ENCODE measurements at places on chromosomes 3 and 15.

DNA sequence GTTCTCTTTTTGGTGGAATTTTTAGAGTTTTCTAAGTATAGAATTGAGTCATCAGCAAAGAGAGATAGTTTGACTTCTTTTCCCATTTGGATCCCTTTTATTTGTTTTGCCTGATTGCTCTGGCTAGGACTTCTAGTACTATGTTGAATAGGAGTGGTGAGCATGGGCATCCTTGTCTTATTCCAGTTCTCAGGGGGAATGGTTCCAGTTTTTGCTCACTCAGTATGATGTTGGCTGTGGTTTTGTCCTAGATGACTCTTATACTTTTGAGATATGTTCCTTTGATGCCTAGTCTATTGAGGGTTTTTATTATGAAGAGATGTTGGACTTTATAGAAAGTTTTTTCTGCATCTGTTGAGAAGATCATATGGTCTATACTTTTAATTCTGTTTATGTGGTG is 72.5 kb downstream of the TNFAIP8L3 start:
- DNase-seq: no peak

GRCh38 chr3:164641071-164641470 is 437.2 kb downstream of the SI start:
- DNase-seq: peak; percentile 3

GRCh38 chr3:64138046-64138445 is 87.2 kb downstream of the PRICKLE2 start:
- no peak for DNase-seq

DNA sequence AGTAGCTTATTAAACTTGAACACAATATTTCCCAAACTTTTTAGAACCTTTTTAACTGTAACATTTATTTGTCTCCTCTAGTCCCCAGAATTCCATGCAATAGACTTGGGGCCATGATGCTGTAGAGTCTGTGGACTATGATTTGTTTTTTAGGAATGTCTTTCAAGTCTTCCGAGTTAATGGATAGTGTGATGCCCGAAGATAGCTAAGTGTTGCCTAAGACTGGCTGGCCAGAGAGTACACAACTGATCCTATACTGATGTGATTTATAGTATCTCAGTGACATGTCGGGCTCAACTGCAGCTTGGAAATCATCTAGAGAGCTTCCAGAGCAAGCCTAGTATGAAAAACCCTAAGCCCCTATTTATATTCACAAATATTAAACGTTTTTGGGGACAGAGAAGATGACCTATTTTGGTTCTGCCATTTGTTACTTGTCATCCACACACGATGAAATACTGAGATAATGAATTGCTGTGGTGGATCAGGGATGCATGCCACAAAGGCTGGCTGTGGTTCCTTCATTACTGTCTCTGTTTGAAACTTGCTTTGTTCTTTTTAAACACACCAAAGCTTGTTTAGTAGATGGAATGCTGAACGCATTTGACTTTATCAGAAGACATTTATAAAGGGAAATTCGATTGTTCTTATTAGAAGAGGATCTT is 507.4 kb downstream of the TAFA4 start:
- no peak for DNase-seq

GRCh38 chr3:44114142-44114541 is 127.5 kb upstream of the TOPAZ1 start:
- no peak for DNase-seq

GRCh38 chr15:33468740-33469139 is 158.0 kb downstream of the RYR3 start:
- no peak for DNase-seq

DNA sequence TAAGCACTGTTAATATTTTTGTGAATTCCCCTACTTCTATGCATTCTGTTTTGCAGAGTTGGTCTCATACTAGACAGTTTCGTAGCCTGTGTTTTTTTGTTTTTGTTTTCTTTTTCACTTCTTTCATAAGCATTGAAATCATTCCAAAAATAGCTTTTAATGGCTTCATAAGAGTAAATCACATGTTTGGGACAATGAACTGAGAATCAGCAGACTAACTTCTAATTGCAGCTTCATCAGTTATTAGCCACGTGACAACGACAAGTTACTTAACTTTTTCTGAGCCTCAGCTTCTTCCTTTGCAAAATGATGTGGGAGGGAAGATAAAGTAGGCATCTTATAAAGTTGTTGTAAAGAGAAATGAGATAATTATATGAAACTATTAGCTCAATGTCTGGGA is 124.8 kb downstream of the LIPC start:
- DNase-seq: no peak

DNA sequence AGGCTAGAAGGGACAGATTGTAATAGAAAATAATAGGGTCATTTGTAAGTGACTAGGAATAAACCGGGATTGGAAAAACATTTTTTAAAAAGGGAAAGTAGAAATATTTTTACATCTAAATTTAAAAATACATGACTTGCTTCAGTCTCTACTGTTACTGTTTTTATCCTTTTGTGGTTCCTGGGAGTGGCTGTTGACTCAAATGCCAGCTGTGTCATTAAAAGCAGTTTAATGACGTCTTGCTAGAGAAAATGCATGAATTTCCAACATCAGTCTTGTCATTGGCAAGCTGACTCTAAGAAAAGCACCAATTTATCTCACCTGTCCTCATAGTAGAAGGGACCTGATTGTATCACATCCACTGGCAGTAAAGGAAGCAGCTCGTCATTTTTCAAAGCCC is 16.7 kb upstream of the LCMT2 start:
- no peak for DNase-seq

GRCh38 chr3:111595232-111595631 is at the start of gene ZBED2:
Gene ZBED2, minus strand, starts transcription at chr3:111595346. Its CDS starts 1,145 bp downstream, at chr3:111594201.
- no peak for DNase-seq

GRCh38 chr3:71268462-71268999 is 315.0 kb downstream of the FOXP1 start:
- no peak for DNase-seq

DNA sequence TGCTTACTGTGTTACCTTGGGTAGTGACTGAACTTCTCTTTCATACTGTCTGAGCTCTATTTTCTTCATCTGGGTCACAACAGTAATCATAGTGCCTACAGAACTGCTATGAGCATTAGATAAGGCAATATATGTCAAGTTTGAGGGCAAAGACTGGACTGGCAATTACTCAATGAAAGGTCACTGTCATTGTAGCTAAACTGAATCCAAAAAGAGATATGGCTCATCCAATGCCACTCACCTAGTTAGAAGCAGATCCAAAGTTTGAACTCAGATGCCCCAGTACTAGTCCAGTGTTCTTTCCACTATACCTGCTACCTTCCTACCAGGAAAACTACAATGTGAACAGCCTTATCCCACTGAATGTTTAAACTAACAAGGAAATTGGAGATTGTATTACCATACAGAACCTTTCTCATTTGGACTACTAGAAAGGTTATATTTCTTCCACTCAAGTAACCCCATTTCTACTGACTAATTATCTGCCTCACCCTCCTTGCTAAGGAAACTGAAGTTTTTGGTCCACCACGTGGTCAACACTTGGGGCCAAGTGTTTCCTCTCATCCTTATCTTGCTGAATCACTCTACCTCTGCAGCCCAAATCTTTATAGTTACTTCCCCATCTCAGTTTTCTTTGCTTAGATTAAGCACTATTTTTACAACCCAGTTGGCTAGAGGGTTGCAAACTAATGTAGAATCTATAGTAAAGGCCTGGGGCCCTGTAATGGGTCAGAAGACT is 202.3 kb upstream of the LPP start:
- no peak for DNase-seq
